ENCODE measurements at places on chromosomes 7 and 10. TPM values are rescaled to one million over a fixed set of nuclear protein-coding genes. Genes with fewer than 3 reads are reported as not detected.

- DNase-seq, result no peak
Observed at GRCh38 chr10:112834751-112835181, 115.3 kb upstream of the TCF7L2 start.

DNA sequence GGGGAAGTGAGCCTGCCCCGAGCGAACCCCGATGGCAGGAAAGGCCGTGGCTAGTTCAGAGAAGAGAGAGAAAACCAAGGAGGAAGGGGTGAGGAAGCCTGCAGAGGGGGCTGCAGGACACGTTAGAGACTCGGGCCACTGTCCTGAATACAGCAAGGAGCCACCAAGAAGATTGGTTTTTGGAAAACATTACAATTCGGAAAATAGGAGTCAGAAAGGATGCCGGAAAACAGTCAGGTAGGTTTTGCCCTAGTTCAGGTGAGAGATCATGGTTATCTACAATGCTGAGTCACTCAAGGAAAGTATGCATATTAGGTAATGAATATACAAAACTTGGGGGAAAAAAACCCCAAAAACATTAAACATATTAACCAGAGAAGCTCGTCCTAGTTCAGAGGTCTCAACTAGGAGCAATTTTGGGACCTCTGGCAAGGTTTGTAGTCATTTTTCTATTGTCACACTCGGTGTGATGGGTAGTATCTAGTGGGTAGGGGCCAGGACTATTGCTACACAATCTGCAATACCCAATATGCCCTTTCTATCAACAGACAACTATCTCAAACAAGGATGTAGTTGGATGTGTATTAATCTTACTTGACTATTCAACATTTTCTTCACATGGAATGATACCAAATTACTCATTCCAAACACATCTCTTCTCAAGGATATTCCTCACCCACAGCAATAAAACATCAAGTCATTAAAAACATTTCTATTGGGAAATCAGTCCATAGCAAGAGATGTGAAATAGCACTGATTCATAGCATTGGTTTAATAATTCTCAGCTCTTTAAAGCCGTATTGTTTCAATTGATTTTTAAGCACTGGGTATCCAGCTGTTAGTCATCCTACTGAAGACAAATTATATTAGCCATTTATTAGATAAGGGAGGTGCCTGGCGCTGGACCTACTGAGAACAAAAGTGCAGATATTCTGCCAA, 74.4 kb upstream of the RSU1 start:
- peak; percentile 92 for DNase-seq

SPDYE2 gene
- not detected for total RNA-seq

SLC13A1 gene
- total RNA-seq, result not detected

GPR85 gene
- 7.2 TPM for total RNA-seq
